Peyer's patch (tissue), 4 donors: ENCODE measurements at places on chromosomes 3 and 15. TPM values are rescaled to one million over a fixed set of nuclear protein-coding genes. Genes with fewer than 3 reads are reported as not detected.

USP19 gene
- 96.0 TPM for total RNA-seq

STRA6 gene
- total RNA-seq, result not detected

PRSS50 gene
- not detected for total RNA-seq

ZNF620 gene
- total RNA-seq, result 5.0 TPM

GP9 gene
- not detected for total RNA-seq

DAZL gene
- total RNA-seq, result not detected

ANKUB1 gene
- total RNA-seq, result not detected

PLCH1 gene
- total RNA-seq, result 13.0 TPM

CORO2B gene
- 1.2 TPM for total RNA-seq

SCN5A gene
- total RNA-seq, result not detected

GABRA5 gene
- not detected for total RNA-seq

ARHGEF26 gene
- total RNA-seq, result 27.5 TPM

RETNLB gene
- total RNA-seq, result 11.4 TPM

SEMA3B gene
- total RNA-seq, result 295 TPM

SNX33 gene
- 45.7 TPM for total RNA-seq

SERPINI2 gene
- not detected for total RNA-seq

IQCH gene
- 1.2 TPM for total RNA-seq

BOC gene
- 12.6 TPM for total RNA-seq

RPL39L gene
- total RNA-seq, result 1.5 TPM

SATB1 gene
- 101 TPM for total RNA-seq

PPARG gene
- 41.2 TPM for total RNA-seq
